ENCODE measurements at places on chromosomes 11 and 22. TPM values are rescaled to one million over a fixed set of nuclear protein-coding genes. Genes with fewer than 3 reads are reported as not detected.

DNA sequence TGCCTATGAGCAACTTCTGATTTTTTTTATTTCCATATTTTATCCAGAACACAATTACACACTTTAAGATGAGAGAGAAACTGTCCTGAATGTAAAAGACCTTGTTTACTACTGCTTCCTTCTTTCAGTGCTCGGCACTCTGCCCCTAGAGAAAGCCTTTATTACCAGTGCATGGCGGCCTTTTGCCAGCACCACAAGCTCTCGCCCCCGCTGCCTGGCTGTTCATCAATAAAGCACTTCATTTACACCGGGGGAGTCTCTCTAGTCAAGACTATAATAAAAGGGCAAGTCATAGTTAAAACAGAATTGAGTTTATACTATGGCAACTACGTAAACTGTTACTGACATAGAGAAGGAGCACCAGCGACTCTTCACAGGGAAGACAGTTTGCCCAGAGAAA is 259.5 kb downstream of the CADM1 start:
- DNase-seq = no peak

DNA sequence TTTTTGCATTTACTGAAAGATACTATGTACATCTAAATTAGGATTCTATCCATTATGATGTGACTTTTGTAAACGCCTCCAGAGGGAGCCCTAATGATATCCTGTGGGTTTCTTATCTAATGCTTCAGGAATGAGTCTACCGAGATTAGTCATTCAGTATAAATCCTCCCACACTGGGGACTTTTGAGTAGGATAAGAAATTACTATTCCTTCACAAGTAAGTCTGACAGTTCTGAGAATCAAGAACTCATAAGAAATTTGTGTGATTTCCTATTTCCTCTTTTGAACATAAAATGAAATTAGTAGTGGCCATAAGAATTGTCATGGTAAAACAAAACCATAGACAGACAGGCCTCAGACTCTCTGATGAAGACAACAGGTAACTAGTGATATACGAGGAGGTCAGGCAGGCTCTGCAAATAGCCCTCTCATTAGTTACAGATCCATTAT is 10.0 kb upstream of the OR5M1 start:
- DNase-seq = no peak

DNA sequence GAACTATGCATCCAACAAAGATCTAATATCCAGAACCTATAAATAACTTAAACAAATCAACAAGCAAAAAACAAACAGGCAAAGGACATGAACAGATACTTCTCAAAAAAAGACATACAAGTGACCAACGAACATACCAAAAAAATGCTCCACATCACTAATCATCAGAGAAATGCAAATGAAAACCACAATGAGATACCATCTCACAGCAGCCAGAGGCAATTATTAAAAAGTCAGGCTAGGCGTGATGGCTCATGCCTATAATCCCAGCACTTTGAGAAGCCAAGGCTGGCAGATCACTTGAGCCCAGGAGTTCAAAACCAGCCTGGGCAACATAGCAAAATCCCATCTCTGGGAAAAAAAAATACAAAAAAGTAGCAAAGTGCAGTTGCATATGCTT is 10.7 kb downstream of the SAA4 start:
- DNase-seq = no peak

- no peak for DNase-seq
Observed at GRCh38 chr22:35735542-35735941, 17.9 kb downstream of the APOL5 start.

GRCh38 chr11:67998150-67999045 is 5.5 kb downstream of the UNC93B1 start:
- DNase-seq = no peak

- no peak for DNase-seq
Observed at GRCh38 chr11:27837895-27838563, 137.8 kb upstream of the BDNF start.

GRCh38 chr11:4826425-4826824 is 5.3 kb downstream of the OR51F2 start:
- no peak for DNase-seq

DNA sequence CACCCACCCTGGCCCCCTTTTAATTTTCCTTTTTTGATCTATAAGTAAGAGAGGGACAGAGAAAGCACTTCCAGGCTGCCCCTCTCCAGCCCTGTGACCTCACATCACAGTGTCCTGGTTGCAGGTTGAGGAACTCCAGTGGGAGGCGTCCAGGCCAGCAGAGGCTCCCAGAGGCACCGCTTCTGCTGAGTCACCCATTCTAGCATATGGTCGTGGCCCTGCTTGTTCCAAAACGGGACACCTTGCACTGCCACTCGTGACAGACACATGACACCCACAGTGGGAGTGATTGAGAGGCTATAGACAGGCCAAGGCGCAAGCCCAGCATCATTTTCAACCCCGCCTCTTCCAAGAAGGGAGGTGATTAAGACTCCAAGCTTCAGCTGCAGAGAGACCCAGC is 16.0 kb upstream of the TMPRSS4 start:
- no peak for DNase-seq

DNA sequence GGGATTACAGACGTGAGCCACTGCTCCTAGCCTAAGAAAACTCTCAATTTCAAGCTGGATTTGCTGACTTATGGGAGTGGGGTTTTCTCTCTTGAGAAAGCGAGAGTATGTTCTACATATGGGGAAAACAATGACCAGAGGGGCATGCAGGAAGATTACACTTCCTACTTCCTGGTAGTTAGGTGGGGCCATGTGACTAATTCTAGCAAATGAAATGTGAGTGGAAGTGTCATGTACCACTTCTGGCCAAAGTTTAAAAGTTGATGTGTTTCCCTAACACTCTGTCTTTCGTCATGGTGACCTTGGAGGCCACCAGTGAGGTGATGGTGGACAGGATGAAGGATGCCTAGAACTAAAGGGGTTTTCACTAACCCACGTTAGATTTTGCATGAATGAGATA is 50.5 kb downstream of the PARVG start:
- DNase-seq = no peak

DNA sequence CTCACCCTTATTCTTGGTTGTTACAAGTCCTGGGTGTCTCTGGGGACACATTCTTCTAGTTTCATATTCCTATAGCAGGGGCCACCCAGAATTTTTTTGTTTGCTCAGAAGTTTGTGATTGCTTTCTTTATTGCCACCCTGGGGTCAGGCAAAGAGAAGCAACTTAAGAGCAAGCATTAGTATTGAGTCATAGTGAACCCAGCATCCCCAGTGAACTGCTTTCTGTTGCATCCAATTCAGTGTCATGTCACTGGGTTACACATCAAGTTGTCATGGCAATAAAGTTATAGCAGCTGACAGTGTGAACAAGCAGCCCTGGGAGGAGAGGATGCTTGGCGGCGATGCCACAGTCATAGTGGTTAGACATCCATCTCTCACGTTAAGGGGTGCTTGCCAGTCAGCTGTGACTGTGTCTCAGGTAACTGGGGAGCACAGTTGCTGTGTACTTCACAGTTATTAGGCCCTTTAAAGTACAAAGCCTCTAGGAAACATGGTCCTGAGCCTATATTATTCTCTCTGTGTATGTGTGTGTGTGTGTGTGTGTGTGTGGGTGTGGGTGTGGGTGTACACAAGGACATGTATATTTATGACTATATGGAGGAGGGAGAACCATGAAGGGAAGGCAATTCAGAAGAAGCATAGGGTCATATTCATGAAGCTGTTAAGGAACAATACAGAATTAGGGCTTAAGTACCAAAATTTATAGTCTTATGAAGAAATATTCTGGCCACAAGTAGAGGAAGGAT is 52.5 kb downstream of the TRIM44 start:
- DNase-seq = no peak

GRCh38 chr11:128949791-128950454 is 7.3 kb upstream of the TP53AIP1 start:
- no peak for DNase-seq

GRCh38 chr22:43510281-43511070 is 98.7 kb downstream of the MPPED1 start:
- DNase-seq = no peak

DNA sequence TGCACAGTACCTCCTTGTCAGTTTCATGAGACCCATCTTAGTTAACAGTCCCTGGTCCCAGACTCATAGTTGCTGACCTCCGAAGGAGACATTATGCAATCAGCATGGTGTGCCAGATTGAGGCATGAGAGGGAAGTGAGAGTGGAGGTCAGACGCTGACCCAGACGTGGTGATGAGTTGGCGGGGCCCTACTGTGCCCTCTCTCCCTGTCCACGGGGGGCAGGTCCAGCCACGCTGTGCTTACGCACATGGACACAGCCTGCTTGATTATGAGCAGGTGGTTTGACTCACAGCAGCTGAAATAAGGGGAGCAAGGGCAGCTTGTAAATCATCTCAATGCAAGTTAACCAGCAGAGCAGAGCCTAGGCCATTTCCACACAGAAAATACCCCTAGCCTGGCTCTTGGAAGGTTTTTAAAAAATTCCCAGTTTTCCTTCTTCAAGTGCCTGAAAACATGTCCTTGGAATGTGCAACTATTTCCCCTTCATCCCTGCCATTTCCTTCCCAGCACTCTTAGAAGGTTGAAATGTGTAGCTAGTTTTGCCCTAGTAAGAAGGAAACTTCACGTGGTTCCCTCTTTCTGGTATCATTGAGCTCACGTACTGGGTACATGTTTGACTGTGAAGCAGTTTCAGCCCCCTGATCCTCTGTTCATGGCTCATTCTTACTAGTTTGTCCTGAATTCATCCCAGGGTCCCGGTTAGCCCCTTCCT is 122.6 kb upstream of the SORL1-AS1 start:
- no peak for DNase-seq

GRCh38 chr11:116457336-116458007 is 315.3 kb downstream of the BUD13 start:
- no peak for DNase-seq

FXYD2 gene
- 0.63 TPM for total RNA-seq

MS4A8 gene
- not detected for total RNA-seq

TCF20 gene
- 68.1 TPM for total RNA-seq

NEFH gene
- 8.3 TPM for total RNA-seq

CATSPER1 gene
- not detected for total RNA-seq

ELFN2 gene
- 0.33 TPM for total RNA-seq

SHISAL1 gene
- total RNA-seq = not detected
